ENCODE measurements at places on chromosomes 2 and 18. TPM values are rescaled to one million over a fixed set of nuclear protein-coding genes. Genes with fewer than 3 reads are reported as not detected.

DNA sequence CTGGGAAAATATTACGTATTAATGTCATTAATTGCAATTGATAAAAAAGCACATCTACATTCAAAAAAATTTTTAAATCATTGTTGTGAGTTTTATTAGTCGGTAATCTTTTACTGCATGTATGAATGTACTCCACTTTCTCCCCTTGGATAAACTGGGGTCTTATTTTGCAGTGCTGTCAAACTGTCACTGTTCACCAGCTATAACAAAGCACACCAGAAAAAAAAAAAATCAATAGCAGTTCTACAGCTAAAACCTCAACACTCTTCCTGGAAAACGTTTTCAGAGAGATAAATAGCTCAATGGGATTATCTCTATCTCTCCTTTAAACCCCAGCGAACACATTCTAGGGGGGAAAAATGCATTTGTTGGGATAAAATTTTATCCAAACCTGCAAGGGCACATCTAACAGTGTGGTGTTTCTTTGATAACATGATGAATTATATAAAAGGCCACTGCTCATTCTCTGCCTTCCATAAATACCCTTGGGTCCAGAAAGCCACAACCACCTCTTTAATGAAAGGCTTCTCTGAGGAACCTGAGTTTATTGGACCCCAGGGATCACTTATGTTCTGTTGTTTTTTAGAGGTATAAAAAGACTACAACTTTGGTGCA, 219.9 kb downstream of the CDH20 start:
- no peak for DNase-seq

DNA sequence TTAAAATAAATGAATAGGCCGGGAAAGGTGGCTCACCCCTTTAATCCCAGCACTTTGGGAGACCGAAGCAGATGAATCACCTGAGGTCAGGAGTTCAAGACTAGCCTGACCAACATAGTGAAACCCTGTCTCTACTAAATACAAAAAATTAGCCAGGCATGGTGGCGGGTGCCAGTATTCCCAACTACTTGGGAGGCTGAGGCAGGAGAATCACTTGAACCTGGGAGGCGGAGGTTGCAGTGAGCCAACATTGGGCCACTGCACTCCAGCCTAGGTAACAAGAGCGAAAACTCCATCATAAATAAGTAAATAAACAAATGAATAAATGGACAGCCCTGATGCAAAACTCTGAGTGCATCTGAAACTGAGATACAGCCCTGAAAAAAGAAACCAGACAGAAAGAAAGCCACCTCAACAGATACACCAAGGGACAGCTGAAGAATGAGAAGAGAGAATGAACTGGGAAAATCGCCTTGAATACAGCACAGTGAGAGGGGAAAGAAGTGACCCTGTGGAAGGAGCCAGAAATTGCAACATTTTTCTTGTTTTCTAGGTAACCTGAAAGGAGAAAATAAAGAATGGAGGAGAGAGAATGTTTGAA, 64.4 kb downstream of the TRABD2A start:
- DNase-seq, result no peak

DNA sequence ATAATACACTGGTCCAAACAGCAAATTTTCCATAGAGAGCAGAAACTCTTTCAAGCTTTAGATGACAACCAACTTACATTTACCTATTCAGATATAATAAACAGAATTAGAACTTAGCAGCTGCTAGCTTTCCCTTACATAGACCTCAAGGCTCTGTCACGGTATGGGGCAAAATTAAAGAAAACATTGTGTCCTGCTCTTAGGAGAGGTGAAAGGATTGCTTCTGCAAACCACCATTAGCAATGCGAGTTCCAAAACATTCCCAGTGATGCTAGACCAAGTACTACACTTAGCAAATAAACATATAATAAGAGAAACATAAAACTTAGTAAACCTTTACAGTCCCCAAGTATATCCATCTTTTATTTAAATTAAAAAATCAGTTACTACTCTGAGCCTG, 183.3 kb downstream of the CAMKMT start:
- no peak for DNase-seq

DNA sequence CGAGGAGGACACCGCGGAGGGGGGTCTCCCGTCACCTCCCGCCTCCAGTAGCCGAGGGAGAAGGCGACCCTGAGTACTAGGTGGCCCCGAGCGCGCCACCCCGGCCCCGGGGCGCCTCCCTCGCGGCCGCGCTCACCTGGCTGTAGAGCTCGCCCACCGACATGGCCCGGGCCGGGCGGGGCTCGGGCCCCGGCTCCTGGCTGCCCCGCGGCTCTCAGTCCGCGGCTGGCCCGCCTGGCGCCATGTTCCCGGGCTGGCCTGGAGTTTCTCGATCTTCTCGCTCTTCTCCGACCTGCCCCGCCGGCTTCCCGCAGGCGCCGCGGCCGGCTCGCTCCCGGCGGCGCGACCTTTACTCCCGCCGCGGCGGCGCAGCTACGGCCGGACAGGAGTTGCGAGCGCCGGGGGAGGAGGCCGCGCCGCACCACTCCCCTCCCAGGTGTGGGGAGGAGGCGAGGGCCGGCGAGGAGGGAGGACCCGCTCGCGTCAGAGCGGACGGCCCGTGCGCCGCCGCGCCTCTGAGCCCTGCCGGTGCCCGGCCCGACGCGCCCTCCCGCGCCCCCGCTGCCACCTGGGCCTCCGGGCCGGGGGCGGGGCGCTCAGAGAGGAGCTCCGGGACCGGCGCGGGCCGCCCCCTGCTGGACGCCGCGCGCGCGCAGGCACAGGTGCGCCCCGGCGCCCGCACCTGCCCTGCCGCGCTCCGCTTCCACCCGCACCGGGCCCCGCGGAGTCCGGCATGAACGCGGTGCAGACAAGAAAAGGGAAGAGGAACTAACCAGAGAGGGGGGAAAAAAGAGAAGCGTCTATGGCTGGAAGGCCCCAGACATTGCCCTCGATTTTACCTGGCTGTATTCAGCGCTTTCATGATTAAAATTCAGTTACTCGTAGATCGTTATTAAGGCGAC, at the start of gene MYO5B:
TSS of gene MYO5B (minus strand) at position 517 of the 902 bp plus-strand sequence. CDS start at position 163, 354 bp downstream.
- DNase-seq, result no peak

GRCh38 chr18:24208270-24209035, 69.6 kb downstream of the CABYR start:
- no peak for DNase-seq

- DNase-seq, result no peak
Observed at GRCh38 chr2:54955358-54956110, 94.7 kb downstream of the RTN4 start.

DNA sequence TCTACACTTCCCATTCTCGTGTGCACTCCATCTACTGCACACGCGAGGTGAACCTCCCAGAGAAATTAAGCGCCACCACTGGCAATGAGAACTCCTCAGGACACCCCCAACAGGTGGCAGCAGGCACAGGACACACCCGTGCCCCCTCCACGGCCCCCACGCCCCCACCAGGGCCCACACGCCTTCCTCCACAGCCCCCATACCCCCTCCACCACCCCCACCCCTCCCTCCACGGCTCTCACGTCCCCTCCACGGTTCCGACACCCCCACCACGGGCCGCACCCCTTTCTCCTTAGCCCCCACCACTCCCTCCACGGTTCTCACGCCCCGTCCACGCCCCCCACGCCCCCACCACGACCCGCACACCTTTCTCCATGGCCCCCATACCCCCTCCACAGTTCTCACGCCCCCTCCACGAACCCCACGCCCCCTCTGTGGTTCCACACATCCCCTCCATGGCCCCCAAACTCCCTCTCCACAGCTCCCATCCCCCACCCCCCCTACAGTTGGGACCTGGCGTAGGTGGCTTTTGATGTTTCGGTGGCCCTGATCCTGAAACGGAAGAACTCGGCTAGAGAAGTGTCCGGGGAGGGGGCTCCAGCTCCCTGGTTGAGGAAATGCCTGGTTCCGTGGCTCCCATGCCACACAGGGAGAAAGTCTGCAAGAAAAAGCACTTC, 110.8 kb downstream of the ZNF516 start:
- DNase-seq, result no peak

- peak; percentile 84 for DNase-seq
Observed at GRCh38 chr2:39119732-39120520, 925 bp downstream of the SOS1 start.

DNA sequence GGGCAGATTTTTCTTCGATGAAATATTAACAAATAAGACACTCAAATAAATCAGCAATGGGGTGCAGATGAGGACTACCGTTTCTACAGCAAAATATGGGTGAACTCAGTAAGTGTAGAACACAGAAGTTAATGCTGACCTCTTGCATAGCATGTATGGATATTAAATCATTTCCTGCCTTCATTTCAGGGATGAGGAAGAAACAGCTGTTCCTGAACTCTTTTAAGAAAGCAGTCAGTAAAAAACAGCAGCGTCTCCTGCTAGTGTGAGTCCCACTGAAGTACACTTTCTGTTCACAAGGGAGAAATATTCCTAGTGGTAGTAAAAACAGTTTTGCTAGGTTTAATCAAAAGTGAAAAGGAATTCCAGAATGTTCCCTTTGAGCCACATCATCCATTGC, 379.0 kb downstream of the ZEB2 start:
- DNase-seq, result no peak

- no peak for DNase-seq
Observed at GRCh38 chr2:23803965-23804542, 122.9 kb downstream of the ATAD2B start.

- DNase-seq, result no peak
Observed at GRCh38 chr18:35746826-35747339, 165.3 kb downstream of the GALNT1 start.

- no peak for DNase-seq
Observed at GRCh38 chr2:214261683-214262082, 149.2 kb upstream of the VWC2L start.

DNA sequence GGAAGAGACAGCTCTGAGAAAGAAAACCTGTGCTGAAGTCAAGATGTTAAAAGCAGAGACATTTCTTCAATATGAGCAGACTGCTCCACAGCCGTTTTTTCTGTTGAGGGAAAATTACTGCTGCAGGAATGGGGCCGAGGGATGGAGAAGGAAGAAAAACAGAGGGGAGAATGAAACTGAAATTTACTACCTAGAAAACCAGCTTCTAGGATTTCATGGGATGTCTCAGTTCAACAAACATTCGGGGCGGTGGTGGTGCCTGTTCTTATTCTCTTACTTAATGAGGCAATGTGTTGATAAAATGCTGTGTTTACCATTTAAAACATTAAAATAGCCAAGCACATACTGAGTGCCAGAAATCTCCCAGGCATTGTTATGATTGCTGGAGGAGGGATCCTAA, 557.1 kb upstream of the MEX3C start:
- no peak for DNase-seq

Gene ANKRD30BL
- total RNA-seq, result not detected

Gene DARS1
- total RNA-seq, result 52.7 TPM

Gene CERKL
- total RNA-seq, result not detected

Gene TMEM247
- total RNA-seq, result not detected

Gene DLGAP1
- total RNA-seq, result 0.05 TPM
